ENCODE measurements at places on chromosomes 1 and 21.

- DNase-seq = no peak
Measured at GRCh38 chr1:86409416-86410021, 13.4 kb upstream of the ODF2L start.

- no peak for DNase-seq
Measured at GRCh38 chr21:29232530-29233255, 66.0 kb upstream of the BACH1 start.

- DNase-seq = peak; percentile 85
Measured at GRCh38 chr1:154961207-154962155, at the start of gene PYGO2. Gene PYGO2, minus strand, starts transcription at chr1:154961782. Its CDS starts 206 bp downstream, at chr1:154961576.

DNA sequence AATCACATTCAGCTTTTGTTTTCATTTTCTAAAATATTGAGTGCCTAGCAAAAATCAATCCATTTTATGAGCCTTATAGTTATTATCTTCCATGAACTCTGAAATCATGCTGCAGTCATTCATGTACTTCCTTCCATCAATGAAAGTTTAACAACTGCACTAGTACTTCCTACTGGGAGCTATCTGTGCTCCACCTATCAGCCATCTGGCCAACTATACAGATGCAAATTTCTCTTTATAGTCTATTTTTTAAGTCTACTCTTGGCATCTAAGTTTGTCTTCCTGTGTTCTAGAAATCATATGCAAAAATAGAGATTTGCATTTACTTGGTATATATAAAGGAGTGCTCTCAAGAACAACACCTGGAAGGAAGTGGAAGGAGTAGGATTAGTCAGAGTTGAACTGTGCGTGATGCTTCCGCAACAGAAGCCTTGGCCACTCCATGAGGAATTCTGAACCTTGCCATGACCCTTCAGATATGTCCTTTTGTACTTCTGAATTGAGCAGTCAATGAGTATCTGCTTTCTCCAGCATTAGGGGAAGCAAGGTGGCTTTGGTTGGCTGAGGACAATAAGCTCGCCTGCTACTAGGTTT, 403.2 kb upstream of the ADAMTS5 start:
- DNase-seq = no peak

DNA sequence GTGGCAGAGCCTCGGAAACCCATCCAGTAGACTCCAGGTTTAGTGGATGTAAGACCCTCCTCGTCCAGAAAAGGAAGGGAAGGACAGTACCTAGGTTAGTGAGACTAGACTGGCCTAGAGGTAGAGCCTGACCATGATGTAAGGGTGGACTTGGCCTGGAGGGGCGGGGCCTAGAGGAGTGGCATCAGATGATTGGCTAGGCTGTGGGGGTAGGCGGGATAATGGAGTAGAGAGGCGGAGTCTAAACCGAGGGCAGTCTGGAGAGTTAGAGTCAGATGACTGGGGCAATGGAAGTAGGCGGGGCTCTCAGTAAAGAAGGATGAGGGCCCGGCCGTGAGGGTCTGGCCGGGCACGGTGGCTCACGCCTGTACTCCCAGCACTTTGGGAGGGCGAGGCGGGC, 70.1 kb downstream of the EPHB2 start:
- no peak for DNase-seq

GRCh38 chr1:44808938-44809917, 905 bp downstream of the BTBD19 start:
- DNase-seq = peak; percentile 71

DNA sequence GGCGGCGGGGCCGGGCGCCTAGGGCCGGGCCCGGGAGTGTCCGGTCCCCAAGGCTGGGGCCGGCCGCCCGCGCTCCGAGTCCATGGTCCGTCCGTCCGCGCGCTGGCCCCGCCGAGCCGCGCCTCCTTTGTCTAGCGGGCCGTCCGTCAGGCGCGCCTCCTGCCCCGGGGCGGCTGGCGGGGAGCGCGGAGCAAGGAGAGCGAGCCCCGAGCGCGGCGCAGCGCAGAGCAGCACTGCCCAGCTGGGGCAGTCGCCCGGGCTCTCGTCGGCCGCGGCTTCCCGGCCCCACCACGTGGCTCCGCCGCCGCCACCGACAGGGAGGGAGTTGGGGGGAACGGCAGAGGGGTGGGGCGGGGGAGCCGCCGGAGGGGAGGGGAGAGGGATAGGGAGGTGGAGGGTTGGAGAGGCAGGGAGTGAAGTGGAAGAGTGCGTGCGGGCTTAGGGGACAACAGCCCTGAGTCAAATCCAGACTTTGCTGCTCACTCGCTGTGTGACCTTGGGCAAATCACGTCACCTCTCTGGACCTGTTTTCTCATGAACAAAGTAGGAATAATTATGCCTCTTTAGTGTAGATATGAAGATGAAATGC, at the start of gene NKAIN1:
NKAIN1 (minus strand) TSS at position 235 of the 589 bp plus-strand sequence. CDS start 340 bp downstream, outside the sequence.
- no peak for DNase-seq

DNA sequence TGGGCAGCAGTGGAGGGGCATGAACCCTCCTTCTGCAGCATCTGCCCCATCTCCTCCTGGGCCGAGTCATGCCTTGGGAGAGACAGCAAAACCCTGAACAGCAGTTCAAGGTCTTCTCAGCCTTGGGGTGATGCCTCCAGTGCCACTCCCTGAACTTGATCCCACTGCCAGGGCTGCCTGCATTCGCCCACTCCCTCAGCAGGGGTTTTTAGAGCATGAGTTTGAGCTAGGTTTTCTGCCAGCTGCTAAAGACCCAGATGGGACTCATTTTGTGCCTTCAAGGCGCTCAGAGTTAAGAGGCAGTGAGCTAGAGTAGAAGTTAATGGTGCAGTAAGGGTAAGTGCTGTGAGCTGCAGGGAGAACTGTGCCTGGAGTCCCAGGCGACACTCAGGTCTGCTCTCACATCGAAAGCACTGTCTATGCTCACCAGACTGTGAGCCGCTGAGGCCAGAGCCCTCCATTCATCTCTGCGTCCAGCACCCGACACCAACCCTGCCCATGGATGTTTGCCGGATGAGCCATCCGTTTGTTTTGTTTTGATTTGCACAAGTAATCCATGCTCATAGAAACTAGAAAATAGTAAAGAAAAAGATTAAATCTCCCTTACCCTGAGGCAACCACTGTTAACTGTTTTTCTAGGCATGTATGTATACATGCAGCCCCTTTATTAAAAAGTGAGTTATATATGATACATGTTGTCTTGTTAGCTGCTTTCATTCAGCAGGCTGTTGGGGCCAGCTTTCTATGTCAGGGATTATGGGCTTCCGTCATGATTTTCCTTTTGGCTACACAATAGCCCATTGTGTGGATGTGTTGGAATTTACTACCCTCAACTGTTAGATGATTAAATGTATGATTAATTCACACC, 67.8 kb downstream of the VPS26C start:
- DNase-seq = no peak

DNA sequence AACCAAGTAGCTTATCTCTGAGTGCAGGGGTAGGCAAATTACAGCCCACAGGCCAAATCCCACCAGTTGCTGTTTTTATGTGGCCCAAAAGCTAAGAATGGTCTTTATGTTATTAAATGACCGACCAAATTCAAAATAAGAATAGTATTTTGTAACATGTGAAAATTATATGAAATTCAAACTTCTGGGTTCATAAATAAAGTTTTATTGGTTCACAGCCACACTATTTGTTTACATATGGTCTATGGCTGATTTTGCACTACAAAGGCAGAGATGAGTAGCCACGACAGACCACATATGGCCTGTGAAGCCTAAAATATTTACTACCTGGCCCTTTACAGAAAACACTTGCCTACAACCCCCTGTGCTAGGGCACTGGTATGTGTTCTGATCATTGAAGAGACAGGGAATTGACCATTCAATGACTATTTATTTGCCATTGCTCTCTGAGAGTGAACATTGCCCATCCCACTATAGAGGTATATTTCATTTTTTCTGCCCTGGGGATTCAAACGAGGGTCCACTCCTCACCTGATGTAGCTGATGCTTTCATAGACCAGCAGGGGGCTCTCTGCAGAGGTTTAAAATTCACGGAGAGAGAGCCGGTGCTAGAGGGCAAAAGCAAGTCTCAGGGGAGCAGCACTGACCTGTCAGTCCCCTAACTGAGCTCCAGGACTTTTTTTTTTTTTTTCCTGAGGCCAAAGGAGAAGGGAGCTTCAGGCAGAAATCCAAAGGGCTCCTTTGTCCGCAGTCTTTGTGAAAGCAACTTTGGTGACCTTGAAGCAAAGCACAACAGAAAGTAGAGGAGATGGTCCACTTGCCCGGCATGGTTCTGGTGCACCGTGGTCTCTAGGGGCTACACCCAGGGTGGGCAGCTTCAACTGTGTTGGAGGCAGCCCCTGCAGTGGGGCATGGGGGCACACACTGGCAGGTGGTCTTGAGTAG, 7.3 kb upstream of the GNL2 start:
- peak; percentile 40 for DNase-seq

All from T-helper 1 cell (primary cell).